ENCODE measurements at places on chromosomes 6 and 20.
A peak's percentile ranks its signal among the peaks of the same experiment; 100 is the strongest.

DNA sequence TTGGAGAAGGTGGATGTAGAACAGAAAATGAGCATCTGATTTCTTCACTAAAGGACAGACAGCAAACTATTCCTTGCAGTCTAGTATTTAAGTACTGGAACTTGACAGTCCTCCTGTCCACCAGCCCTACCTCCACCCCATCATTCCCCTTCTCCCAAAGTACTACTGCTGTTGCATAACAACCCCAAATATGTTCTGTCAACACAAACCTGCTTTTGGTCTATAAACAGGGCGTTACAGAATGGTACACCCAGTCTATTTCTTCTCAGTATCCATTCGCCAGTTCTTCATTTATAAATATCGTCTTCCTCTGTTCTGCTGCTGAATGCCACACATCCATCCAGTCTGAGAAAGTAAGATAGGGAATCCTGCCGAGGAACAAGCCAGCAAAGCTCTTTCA is 27.7 kb upstream of the SLC22A1 start:
- no peak for DNase-seq

GRCh38 chr6:145067430-145067829 is 667.9 kb downstream of the EPM2A start:
- DNase-seq: no peak

DNA sequence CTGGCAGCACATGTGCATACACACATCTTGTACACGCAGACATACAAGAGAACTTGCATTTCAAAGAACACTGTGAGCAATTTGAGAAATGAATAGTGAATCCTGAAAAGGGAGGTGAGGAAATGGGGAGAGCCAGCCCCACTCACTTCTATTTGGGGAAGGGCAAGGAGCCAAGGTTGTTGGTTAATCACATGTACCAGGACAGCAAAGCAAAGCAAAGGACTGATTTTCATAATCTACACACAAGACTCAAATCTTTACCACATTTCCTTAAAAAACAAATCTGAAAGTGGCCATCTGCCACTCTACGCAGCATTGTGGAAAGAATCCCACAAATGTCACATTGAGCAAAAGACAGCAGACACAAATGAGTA is 35.0 kb upstream of the KIF16B start:
- no peak for DNase-seq

GRCh38 chr6:7707787-7708186 is 18.1 kb upstream of the BMP6 start:
- DNase-seq: no peak

DNA sequence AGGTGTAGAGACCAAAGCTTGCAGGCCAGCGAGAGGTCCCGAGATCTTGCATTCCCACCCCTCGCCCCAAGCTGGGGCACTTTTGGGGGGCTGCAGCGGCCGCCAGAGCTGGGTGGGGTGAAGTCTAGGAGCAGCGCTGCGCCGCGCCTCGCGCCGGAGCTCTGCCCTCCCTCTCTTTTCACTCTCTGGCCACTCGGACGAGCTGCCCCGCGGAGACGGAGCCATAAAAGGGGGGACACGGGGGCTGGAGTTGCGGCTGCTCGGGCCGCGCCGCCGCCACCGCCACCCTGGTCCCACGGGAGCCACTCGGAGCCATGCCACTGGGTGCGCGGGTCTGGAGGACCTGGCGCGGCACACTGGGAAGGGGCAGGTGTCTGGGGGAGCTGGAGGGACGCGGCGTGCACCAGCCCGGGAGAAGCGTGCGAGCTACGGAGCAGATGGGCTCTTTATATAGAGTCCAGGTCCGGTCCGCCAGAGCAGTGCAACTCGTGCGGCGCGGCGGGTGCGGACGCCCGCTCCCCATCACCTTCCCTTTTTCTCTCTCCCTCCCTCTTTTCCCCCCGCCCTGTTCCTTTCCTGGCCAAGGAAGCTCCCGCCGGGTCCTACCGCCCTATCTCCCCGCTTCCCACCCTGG is 687 bp upstream of the HTR1B start:
- no peak for DNase-seq

- DNase-seq: no peak
Measured at GRCh38 chr6:22019857-22020256, 277.0 kb downstream of the PRL start.

DNA sequence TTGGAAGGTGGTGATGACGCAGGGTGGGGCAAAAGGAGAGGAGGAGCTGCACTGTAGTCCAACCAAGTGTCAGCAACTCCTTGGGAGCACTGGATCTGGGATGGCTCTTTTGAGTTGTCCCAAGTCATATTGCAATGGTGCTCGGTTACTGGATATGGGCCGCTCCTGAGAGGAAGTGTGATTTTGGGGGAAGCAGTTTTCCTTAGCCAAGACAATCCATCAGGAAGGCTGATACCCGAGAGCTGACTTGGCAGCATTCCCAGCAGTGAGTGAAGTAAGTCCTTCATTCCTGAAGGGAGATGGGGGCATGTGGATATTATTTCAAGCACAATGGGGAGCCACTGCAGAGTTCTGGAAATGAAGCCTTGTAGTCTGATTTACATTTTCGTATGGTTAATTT is 354.1 kb downstream of the RFPL4B start:
- no peak for DNase-seq

GRCh38 chr20:50592282-50593004 is 82.3 kb downstream of the PTPN1 start:
- DNase-seq: no peak

DNA sequence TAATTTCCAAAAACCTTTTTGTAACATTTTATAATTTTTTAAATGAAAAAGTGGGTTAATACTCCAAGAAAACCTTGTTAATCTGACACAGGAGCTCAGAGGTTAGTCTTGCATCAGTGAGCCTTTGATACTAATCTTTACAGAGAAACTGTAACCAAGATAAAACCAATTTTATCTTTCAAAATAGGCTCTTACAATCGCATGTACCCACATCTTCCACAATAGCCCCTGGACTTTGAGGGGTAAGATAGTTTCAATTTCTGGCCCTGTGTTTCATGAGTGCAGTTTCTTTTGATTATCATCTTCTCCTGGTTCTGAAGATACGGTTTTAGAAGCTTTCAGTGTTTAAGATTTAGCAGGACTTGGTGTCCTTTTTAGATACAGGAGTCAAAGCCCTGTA is 34.5 kb upstream of the MAS1L start:
- no peak for DNase-seq

DNA sequence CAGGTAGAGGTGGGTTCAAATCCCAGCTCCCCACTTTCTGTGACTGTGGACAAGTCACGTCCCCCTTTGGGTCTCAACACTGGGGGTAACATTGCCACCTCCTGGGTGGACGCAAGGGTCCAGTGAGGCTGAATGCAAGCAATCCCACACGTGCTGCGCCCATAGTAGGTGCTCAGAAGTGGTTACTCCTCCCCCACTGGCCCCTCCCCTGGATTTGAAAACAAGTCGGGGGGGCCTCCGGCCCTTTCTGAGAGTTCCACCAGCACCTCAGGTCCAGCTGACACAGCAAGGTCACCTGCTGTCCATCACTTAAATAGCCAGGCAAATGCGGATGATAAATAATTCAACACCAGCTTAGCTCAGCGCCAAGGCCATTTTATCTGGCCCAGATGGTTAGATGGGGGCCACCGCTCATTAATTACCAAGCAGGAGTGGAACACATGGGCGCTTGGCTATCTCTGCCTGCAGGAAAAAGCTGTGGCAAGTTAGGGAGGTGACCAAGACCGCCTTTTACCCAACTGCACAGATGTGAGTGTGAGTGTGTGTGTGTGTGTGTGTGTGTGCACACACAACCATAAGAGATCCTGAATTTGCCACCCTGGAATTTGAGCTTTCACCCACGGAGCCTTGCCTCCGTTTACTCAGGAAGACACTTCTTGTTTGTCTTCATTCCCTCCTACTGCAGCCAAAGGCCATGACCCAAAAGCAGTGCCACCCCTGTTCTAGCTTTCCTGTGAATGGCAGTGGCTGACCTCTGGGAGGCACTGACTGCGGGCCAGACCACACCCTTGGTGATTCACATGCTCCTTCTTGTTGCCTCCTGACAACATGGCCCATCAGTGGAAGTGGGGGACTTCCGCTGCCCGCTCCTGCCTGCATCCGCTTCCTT is 34.7 kb upstream of the KCNB1 start:
- DNase-seq: no peak

- no peak for DNase-seq
Measured at GRCh38 chr20:24816907-24817306, 132.2 kb upstream of the CST7 start.

GRCh38 chr20:17896193-17896723 is 72.3 kb downstream of the SNX5 start:
- DNase-seq: no peak

DNA sequence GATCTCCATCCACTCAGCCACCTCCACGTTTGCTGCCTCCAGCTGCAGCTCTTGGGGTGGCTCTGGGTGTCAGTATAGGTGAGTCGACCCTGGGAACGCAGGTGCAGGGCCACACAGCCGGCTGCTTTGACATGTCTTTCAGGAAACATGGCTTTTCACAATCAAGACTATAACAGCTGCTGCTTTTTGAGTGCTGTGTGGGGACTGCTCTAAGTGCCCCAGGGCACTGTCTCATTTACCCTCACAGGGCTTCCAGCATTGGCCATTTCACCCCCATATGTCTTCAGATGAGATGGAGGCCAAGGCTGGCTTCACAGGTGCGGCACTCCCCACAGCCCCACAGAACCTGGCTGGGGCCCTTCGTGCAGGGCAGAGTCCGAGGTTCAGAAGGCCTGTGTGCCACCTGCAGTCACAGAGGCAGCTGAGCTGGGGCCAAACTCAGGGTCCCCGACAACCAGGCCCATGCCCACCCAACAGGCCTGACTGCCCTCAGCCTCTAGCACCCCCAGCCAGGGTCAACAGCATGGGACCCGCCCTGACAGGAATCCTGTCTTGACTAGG is 14.9 kb upstream of the CST7 start:
- no peak for DNase-seq

DNA sequence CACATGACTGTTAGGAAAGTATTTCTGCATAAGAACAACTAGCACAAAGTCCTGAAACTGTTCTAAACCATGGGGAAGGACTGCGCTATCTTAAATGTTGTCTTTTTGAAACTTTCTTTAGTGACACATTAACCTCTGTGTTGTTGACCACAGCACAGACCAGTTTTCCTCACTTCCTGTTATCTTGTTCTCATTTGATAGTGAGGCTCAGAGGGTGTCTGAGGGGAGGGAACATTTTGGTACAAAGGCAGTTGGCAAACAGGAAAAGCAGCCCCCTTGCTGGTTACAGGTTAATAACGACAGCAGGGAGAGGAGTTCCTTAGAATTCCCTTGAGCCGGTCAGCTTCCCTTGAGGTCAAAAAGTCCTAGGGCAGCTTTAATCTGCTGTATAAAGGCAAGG is 143.5 kb upstream of the BMP2 start:
- DNase-seq: no peak

- DNase-seq: no peak
Measured at GRCh38 chr20:5141615-5142014, 14.8 kb downstream of the CDS2 start.

DNA sequence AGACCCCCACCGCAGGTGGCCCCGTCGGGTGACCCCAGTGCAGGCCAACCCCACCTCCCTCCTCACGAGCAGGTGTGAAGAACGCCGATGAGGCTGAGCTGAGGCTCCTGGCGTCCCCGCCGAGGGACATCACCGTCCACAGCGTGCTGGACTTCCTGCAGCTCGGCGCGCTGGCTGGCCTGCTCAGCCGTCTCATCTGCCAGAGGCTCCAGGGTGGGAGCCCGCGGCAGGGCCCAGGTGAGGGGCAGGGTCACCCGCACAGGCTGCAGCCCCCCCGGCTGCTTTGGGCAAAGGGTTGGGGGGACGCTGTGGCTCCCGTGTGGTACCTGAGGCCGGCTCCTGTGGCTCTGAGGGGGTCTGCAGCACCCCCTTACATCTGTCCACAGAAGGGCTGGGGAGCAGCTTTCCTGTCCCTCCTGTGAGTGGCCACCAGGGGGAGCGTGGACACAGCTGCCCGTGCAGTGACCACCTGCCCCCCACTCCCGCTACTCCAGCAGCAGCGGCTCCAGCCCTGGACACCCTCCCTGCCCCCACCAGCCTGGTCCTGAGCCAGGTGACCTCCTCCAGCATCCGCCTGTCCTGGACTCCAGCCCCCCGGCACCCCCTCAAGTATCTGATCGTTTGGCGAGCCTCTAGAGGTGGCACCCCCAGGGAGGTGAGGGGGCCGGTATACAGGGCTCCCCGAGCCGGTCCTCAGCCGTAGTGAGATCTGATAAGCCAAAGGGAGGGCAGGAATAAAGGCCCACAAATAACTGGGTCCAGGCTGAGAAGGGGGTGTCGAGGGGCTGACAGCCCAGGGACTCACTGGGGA is 16.5 kb downstream of the COL20A1 start:
- DNase-seq: peak; percentile 36

DNA sequence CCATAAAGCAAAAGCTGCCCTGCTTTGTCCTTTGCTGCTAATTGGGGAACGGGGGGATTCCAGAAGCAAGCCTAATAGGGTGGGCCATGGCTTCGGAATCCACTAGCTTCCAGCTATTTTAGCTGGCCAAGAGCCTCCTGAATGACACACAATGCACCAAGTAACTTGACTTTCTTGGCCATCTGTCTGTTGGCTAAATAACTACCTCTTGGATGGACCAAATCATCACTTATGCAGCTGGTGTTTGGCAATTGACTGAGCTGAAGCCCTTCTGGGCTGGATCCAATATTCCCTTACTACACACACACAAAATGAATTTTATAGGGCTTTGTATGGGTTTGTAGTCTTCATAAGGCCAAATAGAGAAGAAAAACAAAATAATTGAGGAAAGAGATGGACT is 8.8 kb upstream of the CBLN4 start:
- DNase-seq: no peak

DNA sequence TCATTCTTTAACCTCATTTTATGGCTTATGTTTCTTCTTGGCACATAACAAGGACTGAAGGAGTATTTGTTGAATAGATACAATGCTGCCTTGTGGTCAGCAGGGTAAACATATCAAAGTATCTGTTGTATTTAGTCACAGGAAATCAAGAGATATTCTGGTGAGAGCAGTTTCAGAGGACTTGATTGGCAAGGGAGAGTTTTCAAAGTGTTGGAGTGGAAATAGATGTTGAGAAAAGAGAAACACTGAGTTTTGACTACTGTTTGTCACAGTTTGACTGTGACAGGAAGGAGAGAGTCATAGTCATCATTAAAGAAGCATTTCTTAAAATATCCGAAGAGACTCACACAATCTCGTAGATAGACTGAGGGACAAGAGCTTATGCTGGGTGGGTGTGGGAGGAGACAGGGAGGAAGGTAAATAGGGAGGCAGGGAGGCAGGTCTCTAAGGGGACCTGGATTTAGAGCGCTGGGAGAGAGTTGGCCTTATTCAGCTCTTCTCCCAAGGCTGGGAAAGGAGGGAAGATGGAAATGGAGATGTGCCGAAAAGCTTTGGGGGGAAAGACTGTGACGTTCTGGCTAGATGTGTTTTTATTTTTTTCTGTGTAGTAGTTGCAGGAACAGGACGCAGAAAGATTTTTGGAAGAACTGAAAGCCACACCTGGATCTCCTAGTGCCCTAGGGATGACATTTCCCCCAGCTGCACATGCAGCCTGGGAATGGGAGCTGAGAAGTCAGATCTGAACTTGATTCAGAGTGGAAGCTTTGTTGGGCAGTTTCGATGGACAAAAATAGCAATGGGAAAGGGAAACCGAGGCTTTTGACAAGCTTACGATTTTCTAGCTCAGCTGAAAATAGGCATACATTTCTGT is 65.0 kb upstream of the IFNGR1 start:
- DNase-seq: no peak
